ENCODE measurements at places on chromosomes 16 and 17. TPM values are rescaled to one million over a fixed set of nuclear protein-coding genes. Genes with fewer than 3 reads are reported as not detected.

DNA sequence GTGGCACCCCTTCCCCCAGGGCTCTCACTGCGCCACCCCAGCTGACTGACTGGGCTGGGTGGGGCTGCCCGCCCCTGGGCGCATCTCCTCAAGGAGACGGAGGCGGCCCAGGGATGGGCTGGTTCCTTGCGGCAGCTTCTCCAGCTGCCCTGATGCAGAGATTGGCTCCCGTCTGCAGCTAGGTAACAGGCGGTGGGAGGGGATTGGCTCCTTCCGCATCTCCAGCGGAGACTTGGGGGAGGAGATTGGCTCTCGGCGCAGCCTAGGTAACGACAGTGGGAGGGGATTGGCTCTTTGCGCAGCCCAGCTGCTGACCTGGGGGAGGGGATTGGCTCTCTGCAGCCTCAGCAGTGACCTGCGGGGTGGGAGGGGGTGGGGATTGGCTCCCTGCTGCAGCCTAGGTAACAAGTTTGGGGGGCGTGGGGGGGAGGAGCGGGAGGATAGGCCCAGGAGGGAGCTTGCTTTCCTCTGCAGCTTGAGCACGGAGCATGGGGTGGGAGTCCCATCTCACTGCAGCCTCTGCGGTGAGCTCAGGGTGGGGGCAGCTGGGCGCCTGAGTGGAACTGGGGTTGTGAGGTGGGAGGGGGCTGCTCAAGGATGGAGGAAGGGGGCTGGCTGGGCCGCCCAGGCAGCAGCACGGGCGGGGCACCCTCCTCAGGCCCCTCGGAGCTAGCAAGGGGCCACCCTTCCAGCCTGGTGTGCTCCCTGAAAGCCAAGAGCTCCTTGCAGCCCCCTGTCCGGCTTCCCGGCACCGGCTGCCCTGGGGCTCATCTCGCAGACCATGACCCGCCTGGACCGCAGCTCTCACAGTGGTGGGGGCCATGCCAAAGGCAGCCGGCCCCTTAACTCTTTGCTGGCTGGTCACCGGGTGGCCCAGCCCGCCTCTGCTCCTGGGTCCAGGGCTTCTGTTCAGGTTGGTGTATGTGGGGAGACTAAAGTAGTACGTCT lies 6.4 kb downstream of the NFE2L1 start:
- DNase-seq, result no peak

GRCh38 chr17:63646488-63646806 lies 24.2 kb downstream of the MAP3K3 start:
- no peak for DNase-seq

DNA sequence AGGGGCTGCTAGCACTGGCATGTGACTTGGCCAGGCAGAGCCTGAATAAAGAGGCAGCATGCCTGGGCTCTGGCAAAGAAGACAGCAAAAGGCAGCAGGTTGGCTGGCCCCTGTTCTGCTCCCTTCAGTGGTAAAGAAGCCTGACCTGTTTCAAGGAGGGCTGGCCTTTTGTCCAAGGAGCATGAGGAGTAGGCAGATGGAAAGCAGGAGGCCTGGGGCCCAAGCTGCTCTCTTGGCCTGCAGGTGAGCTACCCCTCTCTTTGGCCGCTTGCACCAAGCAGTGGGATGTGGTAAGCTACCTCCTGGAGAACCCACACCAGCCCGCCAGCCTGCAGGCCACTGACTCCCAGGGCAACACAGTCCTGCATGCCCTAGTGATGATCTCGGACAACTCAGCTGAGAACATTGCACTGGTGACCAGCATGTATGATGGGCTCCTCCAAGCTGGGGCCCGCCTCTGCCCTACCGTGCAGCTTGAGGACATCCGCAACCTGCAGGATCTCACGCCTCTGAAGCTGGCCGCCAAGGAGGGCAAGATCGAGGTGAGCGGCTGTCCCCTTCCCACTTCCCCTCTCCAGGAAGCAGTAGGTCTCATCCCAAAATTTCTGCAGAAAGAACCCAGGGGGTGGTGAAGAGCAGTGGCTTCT lies 8.0 kb downstream of the TRPV2 start:
- DNase-seq, result no peak

DNA sequence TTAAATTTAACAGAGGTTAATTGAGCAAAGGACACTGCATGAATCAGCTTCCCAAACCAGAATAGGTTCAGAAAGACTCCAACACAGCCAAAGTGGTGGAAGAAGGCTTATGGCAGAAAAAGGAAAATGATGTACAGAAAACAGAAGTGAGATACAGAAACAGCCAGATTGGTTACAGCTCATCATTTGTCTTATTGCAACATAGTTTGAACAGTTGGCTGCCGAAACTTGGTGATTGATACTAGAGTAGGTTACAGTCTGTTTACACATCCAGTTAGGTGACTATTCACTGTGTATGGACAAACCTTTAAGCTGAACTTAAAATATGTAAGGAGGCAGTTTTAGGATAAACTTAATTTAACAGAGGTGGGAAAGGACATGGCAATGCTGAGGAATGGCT lies 18.3 kb downstream of the TMEM100 start:
- DNase-seq, result no peak

GRCh38 chr17:14205992-14206461 lies 30.6 kb downstream of the CDRT15 start:
- DNase-seq, result no peak

WIPF2 gene
- 7.4 TPM for total RNA-seq

DLX4 gene
- 6.1 TPM for total RNA-seq

DNA sequence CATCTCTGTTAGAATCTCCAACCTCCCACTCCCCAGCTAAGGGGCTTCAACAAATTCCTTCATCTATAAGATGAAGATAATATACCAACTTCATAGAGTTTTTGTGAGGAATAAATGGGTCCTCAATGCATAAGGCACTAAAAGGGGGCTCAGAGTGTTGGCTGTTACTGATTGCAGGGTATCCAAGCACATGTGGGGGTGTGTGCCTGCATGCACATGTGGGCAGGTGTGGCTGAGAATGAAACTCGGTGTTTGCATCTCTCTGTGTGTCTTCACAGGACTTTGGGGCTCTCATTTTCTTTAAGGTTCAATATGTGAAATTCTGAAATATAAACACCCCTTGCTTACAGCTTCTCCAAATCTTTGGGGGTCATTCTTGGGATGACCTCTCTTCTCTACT lies 4.1 kb upstream of the PPP1R9B start:
- no peak for DNase-seq
